ENCODE measurements at places on chromosomes 7 and 10. TPM values are rescaled to one million over a fixed set of nuclear protein-coding genes. Genes with fewer than 3 reads are reported as not detected.

DNA sequence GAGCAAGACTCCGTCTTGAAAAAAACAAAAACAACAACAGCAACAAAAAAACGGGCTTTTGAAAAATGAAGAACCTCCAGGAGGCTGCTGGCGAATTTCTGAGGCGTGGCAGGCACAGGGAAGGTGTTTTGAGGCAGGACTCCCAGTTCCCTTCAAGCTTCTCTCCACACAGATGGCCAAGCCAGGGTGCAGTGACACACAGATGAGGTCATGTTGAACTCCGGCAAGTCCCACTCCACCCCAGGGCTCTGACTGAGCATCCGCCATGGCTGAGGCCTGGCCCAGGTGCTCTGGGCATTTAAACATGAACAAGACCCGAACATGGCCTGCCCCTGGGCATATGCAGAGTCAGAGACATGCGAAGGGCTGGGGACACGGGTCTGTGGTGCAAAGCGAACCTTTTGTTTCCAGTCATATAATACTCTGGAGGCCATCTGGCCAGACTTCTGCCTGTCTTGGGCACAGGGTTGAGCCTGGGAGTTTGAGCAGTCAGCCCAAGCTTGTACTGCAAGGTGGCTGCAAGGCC is 514.6 kb upstream of the FOXK1 start:
- no peak for DNase-seq

GRCh38 chr10:95503001-95503400 is 58.2 kb downstream of the SORBS1 start:
- no peak for DNase-seq

GRCh38 chr10:80382989-80383388 is 25.4 kb upstream of the PRXL2A start:
- peak; percentile 38 for DNase-seq

DNA sequence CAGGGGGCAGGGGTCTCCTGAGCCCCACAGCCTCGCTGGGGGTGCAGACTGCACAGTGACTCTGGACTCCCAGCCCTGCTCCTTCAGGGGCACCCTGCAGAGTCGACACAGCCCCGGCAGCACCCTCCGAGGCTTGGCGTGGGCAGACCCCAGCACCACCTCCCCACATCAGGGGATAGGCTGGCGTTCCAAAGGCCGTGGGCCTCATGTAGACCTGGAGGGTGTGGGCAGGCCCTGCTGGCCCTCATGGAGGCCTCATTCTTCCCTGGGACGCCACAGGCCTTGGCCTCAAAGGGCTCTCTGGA is 265.9 kb downstream of the ELFN1 start:
- no peak for DNase-seq

DNA sequence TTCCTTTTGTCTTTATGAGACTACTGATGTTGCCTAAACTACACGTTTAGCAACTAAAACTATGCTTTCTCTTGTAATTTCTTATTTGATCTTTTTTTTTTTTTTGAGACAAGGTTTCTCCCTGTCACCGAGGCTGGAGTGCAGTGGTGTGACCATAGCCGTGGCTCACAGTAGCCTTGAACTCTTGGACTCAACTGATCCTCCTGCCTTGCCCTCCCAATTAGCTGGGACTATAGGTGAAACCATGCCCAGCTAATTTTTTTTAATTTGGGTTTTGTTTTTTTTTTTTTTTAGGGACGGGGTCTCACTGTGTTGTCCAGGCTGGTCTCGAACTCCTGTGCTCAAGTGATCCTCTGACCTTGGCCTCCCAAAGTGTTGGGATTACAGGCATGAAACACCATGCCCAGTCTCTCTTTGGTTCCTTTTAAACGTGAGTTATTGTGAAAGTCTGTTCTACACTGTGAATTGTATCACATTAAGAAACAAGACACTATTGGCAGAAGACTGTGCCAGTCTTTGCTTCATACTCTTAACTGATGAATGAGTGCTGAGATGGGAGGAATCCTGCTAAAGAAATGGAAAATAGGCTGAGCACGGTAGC is 6.4 kb downstream of the TMEM248 start:
- DNase-seq, result no peak

GRCh38 chr10:24519950-24520349 is 203.7 kb downstream of the ARHGAP21 start:
- peak; percentile 31 for DNase-seq

GRCh38 chr10:17227367-17228090 is 512 bp upstream of the VIM start:
- DNase-seq, result peak; percentile 24

DNA sequence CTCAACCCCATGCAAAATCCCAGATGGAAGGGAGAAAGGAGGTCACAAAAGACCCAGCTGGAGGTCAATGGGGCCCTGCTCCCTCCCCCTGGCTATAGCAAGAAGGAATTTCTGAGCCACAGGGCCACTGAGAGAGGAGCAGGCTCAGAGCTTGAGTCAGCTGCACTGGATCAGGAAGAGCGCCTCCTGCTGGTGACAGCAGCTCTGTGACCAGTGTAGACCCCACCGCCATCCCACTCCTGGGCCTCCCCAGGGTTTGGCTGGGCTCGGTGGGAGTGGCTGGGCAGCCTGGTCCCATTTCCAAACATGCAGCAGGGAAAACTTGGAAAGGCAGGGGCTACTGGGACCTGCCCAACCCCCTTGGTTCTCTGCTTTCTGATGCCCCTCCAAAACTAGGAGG is 31.5 kb upstream of the PRLHR start:
- DNase-seq, result no peak

DNA sequence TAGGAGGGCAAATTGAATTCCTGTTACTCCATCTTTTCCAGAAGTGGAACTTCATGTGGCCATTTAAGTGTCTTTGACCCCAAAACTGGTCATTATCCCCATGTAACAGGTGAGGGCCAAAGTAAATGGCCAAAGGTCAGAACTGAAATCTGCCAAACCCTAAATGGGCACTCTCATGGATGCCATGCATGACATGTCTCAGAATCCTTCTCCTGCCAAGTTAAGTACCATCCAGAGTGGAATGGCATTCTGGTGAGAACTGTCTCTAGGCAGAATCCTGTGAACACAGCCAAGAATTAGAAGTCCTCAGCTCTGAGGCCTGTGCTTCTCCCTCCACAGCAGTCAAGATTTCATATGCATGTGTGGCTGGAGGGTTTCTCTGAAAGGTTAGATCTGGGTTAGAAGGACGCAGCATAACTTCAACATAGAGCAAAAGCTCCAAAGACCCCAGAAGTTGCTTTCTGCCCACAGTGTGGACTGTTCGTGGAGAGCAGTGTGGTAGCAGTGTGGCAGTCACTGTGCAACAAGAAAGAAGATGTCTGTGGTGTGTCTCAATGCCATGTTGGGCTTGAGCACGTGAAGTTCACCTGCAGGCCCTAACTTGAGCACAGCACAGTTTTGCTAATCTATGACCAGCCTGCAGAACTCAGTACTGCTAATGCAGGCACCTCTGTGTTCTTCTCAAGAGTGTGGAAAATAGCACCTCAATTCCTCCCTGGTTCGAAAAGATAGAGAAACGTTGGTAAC is 121.3 kb downstream of the ADCY1 start:
- DNase-seq, result no peak

- no peak for DNase-seq
These were observed 157.3 kb downstream of the TMEM178B start for GRCh38 chr7:141231018-141231792.

DNA sequence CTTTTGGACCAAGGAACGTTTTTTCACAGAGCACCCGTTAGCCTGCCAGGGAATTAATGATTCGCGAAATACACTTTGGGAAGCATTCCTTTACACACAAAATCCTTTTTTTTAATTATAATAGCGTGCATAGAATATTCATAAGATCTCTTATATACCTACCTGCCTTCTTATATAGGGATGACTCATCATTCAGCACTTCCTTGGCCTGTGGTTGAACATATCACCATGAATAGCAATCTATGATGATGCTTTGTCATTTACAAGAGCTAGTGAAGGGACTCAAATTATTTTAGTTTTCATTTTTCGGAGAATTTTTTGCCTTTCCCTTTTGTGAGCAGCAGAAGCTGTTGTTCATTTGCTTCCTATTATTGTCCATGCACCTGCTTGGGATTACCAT is 97.0 kb downstream of the CDH23 start:
- no peak for DNase-seq

GRCh38 chr7:2079332-2080059 is 153.2 kb downstream of the MAD1L1 start:
- DNase-seq, result no peak

GRCh38 chr10:77732213-77733003 is 94.8 kb upstream of the KCNMA1 start:
- DNase-seq, result no peak

- no peak for DNase-seq
These were observed 47.8 kb downstream of the IKZF1 start for GRCh38 chr7:50352282-50352681.

DNA sequence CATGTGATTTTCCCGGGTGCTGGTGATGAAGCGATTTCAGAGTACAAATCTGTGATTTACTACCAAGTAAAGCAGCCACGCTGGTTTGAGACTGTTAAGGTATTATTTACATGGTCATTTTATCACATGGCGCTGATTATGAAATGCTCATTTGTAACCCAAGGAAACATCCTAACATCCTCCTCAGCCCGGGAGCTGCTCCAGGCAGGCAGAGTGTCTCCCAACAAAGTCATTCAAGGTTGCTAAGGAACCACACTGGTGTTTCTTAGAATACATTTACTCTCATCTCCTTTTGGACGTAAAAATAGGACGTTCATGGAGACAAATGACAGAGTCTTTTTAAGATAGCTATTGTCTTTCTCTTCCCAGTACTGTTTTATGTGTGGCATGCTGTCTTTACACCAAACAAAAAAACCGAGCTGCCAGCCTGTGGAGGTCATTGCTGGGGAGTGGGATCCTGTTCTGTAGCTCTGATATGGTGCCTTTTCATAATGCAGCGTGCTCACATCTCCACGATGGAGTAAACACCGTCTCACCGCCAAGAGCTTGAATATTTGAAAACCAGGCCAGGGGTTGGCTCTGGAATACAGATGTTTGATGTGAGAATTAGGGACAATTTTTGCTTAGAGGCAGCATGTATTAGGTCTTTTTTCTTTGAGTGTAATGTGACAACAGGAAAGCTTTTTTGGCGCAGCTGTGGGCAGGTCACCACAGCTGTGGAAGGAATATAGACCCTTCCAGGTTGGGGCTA is 119.6 kb downstream of the DOCK1 start:
- DNase-seq, result no peak

DNA sequence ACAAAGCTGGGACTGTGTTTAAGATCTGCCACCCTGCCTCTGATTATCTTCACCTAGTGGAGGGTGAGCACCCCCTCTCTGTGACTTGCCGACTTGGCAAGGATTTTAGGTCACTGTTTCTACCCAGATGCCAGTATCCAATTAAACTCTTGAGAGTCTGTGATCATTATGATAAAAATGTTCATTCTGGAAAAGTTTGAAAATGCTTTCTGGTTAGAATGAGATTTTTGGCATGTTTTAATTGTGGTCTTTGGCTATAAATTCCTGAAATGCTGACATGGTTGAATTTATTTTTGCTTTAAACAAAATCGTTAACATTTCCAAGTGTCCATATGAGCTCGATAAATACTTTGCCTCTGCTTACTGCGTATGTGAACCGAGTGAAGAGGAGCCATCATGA is 221.4 kb downstream of the BICC1 start:
- no peak for DNase-seq

- no peak for DNase-seq
These were observed 831 bp downstream of the ZKSCAN5 start for GRCh38 chr7:99505324-99505662.

- peak; percentile 35 for DNase-seq
These were observed 58.5 kb downstream of the LGI1 start for GRCh38 chr10:93816123-93816747.

DNA sequence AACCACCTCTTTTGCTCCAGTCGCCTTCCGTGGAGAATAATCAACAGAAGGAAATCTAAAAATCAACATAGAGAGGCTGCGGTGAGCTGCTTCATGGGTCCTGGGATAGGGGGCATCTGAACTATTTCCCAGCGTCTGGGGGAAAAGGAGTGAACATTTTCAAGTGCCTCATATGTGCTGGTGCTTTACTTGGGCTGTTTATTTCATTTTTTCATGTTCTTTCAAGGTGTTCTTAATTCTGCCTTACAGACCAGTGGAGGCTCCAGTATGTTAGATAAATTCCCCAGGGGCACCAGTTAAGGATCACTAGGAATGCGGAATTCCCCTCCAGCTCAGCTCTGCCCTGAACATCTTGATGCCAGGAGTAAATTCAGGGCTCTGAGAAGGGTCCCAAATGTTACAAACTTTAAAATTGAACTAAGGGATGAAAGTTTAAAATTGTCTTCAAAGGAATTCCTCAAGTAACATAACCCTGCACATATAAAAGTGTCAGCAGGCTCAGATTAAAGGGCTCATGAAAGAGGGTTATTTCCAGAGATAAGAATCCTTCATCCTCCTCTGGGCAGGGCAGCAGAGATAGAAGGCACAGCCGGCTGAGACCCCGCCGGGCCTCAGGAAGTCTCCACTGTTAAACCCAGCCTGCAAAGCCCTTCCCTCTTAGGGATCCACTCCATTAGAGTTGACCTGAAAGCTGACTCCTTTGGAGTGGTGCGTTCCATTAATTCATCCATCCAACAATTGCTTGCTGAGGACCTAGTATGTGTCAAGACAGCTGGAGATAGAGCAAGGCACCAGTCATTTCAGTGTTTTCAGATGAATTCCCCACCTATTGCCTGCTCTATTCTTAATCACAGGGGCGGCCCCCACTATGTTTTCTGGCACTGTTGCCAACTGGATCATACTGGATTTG is 345.8 kb downstream of the KCNMA1 start:
- DNase-seq, result no peak

DNA sequence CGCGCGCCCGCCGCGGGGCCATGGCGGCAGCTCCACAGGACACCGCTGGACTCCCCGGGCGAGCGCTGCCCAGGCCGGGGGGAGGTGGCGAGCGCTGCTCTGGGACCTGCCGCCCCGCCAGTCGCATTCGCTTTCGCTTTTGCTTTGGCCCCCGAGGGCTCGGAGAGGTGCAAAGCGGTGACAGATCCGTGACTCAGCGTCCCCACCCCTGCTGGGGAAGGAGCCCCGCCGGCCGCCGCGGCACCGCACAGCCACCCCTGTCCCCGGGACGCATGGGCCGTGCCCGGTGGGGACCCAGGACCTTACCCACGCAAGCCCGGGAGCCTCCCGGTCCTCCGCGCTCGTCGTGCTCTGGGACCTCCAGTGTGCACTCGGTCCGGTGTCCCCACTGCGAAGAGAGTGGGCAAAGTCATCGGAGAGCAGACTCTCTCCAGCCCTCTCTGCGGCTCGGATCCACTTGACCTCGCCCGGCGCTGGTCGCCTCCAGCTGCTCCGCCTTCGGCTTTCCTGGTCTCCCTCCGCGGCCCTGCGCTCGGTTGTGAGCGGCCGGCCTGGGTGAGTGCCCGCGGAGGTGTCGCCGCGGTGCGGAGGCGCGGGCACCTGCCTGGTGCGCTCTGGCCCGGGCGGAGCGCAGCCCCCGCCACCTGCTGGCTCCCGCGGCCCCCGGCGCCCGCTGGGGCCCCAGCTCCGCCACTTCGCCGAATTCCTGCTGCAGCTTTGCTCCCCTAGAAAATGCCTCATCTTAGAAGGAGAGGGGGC is at the start of gene IL15RA:
IL15RA (minus strand) TSS at position 73 of the 759 bp plus-strand sequence; CDS start at position 22, 51 bp downstream.
- DNase-seq, result peak; percentile 93

- no peak for DNase-seq
These were observed 158.2 kb upstream of the PRKCQ start for GRCh38 chr10:6738112-6738768.

Gene PLPP4
- total RNA-seq, result not detected

Gene RAMP3
- total RNA-seq, result not detected

Gene GHRHR
- not detected for total RNA-seq

Gene SFRP4
- not detected for total RNA-seq

Gene FKBP6
- not detected for total RNA-seq

Gene GPR15LG
- not detected for total RNA-seq

Measured in activated naive CD8-positive, alpha-beta T cell treated with anti-CD3 and anti-CD28 coated beads for 36 hours (primary cell).